ENCODE measurements at places on chromosomes 11 and 22.
A peak's percentile ranks its signal among the peaks of the same experiment; 100 is the strongest.

DNA sequence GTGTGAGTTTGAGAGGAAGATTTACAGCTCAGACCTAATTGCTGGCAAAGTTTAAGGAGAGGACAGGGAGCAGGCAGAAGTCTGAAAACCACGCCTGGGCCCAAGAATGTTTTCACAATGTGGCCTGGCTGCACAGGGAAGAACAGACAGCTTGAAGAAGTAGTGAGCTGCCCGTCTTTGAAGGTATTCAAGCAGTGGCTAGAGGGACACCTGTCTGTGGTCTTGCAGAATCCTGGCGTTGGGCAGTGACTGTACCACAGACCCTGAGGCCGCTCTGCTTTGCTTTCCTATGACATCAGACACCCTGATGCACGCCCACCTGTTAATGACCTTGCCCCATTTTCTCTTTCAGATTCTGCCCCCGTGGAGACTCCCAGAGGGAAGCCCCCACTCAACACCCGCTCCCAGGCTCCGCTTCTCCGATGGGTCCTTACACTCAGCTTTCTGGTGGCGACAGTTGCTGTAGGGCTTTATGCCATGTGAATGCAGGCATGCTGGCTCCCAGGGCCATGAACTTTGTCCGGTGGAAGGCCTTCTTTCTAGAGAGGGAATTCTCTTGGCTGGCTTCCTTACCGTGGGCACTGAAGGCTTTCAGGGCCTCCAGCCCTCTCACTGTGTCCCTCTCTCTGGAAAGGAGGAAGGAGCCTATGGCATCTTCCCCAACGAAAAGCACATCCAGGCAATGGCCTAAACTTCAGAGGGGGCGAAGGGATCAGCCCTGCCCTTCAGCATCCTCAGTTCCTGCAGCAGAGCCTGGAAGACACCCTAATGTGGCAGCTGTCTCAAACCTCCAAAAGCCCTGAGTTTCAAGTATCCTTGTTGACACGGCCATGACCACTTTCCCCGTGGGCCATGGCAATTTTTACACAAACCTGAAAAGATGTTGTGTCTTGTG lies 6.6 kb upstream of the MCM5 start:
- DNase-seq = no peak

GRCh38 chr11:16917941-16918340 lies 96.3 kb downstream of the PLEKHA7 start:
- DNase-seq = no peak

DNA sequence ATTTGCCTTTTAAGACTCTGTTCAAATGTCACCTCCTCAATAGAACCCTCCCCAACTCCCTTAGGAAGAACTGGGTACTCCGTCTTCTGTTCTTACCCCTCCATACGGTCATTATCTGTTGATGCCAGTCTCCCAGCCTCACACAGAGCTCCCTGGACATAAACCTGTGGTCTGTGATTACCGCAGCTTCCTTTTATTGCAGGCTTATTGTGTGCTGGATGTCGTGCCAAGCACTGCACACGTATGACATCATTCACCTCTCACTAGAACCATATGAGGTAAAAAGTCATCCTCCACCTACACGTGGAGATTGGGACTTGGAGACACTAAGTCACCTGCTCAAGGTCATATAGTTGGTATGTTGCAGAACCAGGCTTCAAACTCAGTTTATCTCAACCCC lies 15.3 kb downstream of the PTPN5 start:
- no peak for DNase-seq

DNA sequence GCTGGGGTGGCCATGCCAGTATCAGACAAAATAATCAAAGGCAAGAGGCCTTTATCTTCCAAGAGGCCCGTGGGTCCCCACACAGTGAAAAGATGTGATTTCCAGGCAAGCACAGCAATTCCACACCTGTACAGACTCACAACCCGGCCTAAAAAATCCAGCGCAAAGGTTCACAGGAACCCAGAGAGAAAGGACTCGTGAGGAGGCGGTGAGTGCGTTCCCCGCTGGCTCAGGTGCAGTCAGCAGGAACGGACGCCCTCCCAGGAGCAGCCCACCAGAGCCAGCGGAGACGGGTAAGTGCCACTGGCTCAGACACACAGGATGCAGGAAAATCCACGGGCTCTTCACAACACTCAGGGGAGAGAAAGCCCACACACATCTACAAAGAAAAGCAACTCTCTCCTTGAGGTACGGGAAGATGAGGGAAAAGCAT lies 4.4 kb downstream of the TOLLIP start:
- no peak for DNase-seq

GRCh38 chr22:23698673-23699235 lies 7.9 kb downstream of the RGL4 start:
- no peak for DNase-seq

GRCh38 chr11:34175284-34176019 lies 70.0 kb downstream of the NAT10 start:
- DNase-seq = no peak

DNA sequence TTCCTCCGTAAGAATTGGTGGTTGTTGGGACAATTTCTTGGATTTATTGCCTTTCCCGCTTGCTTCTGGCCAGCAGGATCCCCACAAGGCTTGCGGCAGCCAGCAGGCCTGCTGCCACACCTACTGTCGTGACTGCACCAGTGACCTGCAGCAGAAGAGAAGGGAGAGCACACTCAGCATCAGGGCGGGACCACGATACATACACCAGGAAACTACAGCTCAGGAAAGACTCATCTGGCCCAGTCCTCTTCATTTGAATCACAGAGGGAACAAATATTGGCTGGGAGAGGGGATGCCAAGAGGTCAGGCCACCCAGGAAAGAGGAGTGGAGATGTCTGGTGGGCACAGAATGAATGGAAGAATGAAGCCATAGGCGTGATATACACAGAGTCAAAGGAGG lies 10.3 kb downstream of the PLAAT2 start:
- no peak for DNase-seq

DNA sequence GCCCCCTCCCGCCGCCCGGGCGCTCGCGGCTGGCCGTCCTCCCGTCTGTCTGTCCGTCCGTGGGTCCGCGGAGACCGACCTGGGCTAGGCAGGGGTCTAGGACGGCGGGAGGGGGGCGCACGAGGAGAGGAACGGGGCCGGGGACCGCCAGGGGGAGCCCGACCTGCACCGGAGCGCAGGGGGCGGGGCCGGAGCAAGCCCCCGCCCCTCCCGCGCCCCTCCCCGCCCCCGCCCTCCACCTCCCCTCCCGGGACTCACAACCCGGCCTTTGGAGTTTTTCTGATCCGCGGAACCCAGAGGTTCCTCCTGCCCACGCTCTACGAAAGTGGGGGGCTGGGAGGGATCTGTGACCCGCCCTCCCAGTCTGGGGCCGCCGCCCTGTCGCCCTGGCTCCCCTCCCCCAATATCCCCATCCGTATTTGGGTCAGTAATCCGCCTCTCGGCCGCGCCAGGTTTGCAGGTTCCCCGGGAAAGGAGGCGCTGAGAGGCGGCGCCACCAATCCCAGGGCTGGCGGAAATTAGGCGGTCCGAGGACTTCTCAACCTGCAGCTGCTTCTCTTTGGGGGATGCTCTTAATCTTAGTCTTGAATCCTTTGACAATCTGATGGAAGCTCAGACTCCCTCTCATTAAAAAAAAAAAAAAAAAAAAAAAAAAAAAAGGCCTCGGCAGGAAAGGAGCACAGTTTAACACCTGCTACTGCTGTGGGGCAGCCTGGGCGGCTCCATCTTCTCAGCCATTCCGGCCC lies 925 bp upstream of the KCNJ11 start:
- DNase-seq = peak; percentile 38

DNA sequence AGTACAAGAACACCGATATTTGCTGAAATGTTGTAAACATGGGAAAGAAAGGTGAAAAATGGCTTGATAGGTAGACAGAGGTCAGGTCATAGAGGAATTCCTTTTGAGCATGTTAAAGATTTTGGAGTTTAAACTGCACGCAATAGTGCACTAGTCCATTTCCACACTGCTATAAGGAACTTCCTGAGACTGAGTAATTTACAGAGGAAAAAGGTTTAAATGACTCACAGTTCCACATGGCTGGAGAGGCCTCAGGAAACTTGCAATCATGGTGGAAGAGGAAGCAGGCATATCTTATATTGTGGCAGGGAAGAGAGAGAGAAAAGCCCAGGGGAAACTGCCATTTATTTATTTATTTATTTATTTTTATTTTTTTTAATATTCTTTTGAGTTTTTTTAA lies 5.0 kb downstream of the OR10A5 start:
- DNase-seq = no peak

DNA sequence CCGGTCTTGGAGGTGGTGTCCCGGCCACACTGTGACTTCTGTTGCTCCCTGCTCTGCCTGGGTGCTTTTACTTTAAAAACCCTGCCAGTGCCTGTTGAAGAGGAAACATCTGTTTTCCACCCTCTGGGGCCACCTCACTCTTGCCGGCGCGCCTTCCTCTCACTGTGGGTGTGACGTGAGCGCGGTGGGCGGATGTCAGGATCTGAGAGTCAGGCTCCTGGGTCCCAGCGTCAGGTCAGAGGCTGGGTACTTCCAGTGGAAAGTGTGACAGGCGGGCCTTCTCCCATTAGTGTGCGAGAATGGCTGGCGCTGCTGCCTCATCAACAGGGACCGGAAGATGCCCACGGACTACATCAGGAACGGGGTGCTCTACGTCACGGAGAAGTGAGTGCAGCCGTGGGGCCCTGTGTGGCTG lies 54.2 kb downstream of the GRAMD4 start:
- no peak for DNase-seq

- no peak for DNase-seq
Measured at GRCh38 chr22:31278151-31278621, 14.1 kb downstream of the PIK3IP1 start.

DNA sequence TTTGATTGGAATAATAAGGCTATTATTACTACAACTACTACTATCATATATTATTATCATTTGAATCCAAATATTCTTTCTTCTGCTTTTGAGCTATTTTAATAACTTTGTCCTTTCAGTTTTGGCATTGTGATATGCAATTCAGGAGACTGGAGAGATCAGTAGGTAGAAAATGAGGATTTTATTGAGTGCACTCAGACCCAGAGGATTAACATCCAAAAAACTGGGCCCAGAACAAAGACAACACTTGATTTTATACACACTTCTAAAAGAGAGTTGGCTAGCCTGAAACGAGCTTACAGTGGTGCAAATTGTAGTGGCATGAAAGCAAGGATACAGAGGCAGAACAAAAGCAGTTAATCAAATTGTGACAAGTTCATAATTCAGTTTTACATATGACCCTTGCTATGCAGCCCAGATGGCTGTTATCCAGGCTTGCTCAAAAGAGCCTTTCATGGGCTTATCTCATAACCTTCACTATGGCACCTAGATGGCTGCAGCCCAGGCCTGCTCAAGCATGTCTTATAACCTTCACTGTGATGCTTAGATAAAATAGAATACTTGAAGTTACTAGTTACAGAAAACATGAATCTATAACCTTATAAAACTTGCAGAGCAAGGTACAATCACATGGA lies 796.3 kb upstream of the RAG2 start:
- DNase-seq = no peak

GRCh38 chr22:50308597-50308935 lies 1.1 kb upstream of the PLXNB2 start:
- DNase-seq = no peak

DNA sequence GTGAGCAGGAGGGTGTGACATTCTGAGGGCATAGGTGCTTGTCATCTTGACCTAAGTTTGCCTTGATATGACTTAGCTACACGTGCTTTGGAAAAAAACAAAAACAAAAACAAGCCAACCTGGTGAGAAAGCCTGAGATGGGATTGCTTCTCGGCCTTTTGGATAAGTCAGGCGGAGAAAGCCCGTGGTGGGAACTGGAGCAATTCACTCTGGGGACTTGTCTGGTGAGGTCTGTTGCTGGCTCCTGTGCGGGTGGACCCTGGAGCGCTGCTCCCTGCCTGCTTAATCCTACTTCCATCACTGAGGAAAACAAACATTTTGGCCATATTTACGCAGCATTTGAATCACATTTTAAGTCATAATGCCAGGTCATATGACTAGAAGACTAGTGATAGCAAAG lies 100.3 kb downstream of the SNX19 start:
- DNase-seq = no peak

- no peak for DNase-seq
Measured at GRCh38 chr11:131533998-131534397, 163.6 kb downstream of the NTM start.

- peak; percentile 78 for DNase-seq
Measured at GRCh38 chr11:111454561-111455192, 57.5 kb downstream of the BTG4 start.

DNA sequence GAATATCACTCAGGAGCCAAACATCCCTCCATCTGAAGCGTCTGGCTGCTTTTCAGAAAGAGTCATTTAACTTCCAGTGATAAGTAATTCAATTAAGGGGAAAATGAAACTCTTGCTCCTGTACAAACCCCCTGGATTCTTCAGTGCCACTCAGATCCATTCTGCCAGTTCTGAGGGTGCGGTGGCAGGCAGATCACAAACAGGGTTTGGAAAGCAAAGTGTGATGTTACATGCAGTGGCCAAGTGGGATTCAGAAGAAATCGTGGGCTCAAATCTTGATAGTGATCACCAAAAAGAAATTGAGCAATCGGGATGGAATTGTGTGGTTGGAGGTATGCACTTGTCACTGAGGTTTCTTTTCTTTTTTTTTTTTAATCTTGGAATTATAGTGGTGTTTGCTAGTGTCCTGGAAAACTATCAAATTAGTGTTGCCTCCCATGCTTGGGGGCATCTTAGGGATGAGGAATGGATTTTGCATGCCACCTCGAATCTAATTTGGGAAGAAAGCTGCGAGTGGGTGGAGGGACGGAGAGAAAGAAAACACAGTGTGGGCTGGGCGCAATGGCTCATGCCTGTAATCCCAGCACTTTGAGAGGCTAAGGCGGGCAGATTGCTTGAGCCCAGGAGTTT lies 22.5 kb upstream of the RTL6 start:
- DNase-seq = no peak

- DNase-seq = peak; percentile 0
Measured at GRCh38 chr11:22734628-22735345, 68.4 kb downstream of the GAS2 start.

- no peak for DNase-seq
Measured at GRCh38 chr11:126404367-126404766, 48.9 kb downstream of the ST3GAL4 start.

- DNase-seq = no peak
Measured at GRCh38 chr11:75659836-75660235, 9.0 kb downstream of the MAP6 start.

GRCh38 chr11:1219446-1219833 lies 3.4 kb upstream of the MUC5B start:
- no peak for DNase-seq

GRCh38 chr11:76184551-76184993 lies 21.7 kb downstream of the WNT11 start:
- DNase-seq = no peak

DNA sequence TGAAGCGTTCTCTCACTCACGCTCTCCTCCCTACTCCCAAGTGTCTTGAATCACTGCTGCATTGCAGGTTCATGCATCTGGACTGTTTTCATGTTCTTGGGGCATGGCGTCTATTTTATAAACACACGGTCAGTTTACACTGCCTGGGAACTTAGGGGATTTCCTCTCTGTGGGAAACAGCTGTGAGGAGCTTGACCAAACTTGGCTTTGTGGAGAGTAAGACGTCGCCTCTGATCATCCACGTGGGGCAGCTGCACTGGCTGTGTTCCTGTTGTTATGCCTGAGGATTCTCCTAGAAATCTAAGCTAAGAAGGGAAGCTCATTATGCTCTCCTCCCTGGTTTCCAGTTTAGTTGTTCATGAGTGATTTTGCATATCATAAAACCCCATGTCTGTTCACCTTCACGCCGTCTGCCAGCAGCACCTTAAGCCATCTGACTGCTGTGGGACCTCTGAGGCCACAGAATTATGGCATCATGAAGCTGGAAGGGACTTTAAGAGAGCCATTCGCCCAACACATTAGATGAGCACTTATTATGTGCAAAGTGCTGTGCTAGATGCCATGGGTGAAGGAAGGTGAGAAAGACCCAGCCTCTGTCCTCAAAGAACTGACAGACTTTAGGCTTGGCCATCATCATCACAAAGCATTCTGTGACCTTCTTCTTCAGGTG lies 38.8 kb upstream of the POU2AF1 start:
- peak; percentile 97 for DNase-seq
